ENCODE measurements at places on chromosomes 11 and 22.

DNA sequence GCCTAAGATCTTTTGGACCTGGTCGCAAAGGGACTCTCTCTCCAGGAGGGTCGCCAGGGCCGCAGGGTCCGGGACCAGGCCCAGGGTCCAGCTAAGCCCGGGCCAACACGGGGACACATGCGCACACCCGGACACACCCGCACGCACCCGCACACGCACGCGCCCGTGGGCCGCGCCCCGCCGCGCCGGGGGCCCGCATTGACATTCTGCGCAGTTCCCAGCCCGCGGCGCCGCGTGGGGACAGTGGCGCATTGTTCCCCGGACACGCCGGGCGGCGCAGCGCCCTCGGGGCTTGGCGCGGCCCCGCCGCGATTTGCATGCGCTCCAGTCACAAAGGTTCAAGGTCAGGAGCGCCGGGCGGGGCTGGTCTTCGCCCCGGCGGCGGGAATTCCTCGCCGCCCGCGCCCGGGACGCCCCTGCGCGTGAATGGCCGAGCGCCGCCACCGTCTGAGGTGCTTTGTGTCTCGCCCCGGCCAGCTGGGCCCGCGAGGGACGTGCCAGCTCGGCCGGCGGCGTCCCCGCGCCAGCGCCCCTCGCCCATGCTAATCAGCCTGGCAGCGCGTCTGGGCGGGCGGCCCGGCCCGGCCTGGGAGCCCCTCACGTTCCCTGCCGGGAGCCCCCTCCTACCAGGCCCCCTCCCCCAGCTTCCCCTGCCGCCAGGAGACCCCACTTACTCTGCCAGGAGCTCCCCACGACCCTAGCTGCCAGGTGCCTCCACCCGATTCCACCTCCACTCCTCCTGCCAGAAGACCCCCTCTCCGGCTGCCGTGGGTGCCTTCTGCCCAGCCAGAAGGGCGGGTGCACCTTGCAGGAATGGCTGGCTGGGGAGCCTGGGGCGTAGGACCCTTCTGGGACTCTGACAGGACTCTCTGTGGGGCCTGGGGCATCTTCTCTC lies 50.5 kb upstream of the WNT7B start:
- no peak for DNase-seq

DNA sequence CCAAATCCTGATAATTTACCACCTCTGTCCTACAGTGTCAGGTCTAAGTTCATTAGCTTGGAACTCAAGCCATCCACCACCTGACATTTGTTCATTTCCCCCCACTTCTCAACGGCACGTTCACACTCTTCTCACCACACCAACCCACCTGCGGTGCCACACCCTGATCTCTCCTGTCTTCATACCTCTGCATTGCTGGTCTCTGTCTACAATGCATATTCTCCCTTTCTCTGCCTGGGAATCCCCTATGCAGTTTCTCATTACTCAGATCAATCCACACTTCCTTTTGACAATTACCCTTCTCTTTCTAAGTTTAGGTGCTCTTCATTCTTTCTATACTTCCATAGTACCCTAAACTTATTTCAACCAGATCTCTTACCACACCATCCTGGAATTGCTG lies 20.4 kb upstream of the EMSY start:
- no peak for DNase-seq

- DNase-seq = no peak
These were observed 74.0 kb downstream of the RCN1 start for GRCh38 chr11:32164836-32165235.

GRCh38 chr22:44039566-44040171 lies 15.6 kb downstream of the PARVB start:
- DNase-seq = no peak

GRCh38 chr22:43540529-43540923 lies 128.7 kb downstream of the MPPED1 start:
- no peak for DNase-seq

DNA sequence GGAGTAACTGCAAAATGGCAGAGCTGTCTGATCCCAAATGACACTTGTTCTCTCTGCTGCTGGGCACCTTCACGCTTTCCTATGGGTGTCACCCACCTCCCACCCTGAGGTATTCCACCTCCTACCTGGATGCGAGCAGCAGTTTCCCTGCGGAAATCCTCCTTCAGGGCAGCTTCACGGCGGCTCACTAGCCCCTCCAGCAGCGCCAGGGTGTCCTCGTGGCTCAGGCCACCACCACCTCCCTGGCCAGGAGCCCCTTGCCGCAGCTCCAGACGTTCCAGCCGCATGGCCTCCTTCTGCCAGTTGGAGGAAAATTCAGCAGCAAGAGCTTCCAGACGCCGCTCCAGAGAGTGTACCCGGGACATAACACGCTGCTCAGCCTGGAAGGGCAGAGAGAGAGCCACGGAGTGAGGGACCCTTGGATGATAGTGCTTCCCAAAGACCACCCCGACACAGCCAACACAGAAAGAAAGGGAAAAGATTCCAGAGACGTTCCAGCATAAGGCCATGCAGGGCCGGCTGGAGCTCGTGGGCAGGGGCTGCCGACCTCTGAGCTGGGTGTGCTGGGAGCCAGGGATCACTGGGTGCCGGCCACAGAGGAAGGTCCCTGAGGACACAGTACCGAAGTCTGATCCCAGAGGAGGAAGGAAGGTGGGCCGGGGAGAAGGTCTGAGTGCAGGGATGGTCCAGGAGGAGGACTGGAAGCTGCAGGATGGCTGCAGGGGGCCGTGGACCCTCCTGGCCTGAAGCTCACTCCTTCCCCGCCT lies 13.4 kb downstream of the SUN2 start:
- no peak for DNase-seq

DNA sequence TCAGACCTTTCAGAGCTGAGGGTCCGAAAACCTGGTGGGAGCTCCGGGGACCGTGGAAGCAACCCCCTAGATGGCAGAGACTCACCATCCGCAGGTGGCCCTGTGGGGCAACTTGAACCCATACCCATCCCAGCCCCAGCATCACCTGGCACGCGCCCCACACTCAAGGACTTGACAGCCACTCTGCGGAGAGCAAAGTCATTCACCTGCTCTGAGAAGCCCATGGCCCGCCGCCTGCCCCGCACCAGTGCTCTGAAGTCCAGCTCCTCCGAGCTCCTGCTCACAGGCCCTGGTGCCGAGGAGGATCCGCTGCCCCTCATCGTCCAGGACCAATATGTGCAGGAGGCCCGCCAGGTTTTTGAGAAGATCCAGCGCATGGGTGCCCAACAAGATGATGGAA lies 2.0 kb downstream of the ARHGEF17 start:
- no peak for DNase-seq

DNA sequence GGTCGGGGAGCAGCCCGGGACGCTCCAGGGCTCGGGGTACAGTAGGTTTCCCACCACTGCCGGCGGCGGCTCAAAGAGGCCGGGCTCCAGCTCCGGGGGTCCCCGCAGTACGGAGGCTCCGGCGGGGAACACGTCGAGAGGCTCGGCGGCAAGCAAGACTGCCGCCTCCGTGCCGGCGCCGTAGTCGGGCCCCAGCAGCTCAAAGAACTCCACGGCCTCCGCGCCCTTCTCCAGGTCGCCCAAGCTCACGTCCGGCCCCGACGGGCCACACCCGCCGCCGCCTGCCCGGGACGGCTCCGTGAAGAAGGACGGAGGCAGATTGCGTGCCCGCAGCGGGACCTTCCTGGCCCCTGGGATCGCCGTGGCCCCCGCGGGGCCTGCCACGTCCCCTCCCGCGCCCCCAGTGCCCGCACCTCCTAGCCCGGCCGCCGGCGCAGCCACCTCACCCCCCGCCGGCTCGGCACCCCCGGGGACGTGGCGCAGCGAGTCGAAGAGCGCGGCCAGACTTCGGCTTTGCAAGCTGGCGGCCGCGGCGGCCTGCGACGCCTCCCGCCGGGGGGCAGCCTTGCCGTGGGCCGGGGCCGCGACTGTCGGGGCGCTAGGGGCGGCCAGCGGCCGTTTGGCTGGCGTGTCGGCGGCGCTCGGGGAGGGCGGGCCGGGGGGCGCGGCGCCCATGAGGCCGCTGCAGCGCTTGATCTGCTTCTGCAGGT lies 775 bp downstream of the FAM181B start:
- DNase-seq = no peak

DNA sequence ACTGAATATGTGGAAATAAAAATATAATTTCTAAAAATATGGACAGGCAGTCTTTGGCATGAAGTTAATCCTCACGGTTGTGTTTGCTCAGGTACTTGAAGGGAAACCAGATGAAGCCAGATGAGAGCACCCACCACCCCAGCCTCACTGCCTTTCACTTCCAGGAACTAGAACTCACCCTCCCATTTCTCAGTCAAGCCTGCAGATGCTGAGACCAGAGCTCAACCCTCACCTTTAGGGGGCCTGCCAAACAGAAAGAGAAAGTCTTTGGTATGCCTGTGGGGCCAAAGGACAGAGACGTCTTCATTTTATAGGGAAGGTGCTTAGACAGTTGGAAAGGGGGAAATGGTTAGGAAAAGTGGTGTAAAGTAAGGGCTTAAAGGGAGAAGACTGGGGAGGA lies 252.8 kb upstream of the PLET1 start:
- DNase-seq = no peak

DNA sequence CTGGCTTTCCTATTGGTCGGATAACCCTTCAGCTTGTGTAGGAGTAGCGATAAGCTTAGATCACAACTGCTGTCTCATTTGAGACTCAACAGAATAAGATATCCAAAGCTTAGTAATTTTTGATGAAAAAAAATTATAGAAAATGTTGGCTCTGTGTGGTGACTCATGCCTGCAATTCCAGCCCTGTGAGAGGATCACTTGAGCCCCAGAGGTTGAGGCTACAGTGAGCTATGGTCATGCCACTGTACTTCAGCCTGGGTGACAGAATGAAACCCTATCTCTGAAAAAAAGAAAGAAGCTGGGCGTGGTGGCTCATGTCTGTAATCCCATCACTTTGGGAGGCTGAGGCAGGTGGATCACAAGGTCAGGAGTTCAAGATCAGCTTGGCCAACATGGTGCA lies 55.6 kb upstream of the RRM1 start:
- no peak for DNase-seq

GRCh38 chr11:126194121-126194543 lies 17.3 kb downstream of the RPUSD4 start:
- DNase-seq = peak; percentile 26

DNA sequence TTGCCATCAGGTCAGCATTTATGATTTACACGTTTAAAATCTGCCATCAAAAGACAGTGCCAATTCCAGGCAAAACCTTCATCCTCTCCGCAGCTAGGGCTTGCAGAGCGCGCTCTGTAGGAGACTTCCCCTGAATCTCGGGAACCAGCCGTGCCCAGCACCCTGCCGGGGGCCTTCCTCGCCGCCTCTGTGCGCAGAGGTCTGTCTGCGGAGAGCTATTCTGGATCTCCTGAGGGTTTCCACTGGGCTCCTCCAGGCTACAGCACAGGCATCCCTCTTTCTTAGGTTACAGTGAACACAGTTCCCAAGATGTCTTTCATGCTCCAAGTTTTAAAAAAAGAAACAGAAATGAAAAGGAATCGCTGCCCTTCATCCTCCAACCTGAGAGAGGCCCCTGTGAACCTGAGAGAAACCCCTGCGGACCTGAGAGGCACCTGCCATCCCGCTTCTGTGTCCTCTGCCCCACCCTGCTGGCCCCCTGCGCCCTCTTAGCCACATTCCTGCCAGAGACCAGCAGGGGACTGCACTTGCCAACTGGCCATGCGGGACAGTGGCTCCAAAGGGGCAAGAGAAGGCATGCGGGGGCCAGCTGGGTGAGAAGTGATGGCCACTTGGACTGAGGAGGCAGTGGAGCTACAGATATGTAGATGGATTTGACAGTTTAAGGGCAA lies 16.1 kb downstream of the TP53AIP1 start:
- no peak for DNase-seq

DNA sequence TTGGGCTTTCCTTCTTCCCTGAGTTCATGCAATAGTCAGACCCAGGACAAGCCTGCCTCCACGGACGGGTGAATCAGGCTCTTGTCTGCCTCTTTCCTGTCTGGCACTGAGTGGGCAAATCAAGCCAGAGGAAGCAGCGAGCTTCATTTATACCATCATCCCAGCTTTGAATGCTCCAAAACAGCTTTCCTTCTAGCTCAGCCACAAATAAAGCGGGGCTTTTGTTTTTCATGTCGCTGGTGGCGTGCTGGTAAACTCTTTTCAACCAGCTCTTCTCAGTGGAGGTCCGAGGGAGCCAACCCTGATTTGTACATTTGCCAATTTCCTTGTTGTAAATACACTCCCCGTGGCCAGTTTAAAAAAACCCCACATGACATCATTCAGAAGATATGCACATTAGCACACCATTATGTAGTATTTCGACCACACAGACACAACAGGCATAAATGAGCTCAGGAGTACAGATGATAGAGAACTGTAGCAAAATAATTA lies 8.6 kb downstream of the C11orf91 start:
- no peak for DNase-seq

DNA sequence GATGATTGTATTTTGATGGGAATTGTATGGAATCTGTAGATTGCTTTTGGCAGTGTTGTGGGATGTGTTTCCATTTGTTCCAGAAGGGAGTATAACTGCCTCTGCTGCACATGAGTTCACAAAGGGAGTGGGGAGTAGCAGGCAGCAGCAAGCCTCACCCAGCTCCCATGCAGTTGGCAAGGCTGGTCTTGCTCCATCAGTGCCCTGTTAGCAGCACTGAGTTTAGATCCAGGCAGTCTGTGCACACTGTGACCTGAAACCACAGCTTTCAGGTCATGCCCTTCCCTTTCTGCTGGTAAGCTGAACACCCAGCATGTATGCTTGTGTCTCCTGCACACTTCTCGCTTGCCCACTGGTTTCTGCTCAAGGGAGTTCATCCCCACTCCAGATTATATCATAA lies 3.7 kb upstream of the NUCB2 start:
- no peak for DNase-seq

GRCh38 chr11:76415073-76415472 lies 29.7 kb upstream of the EMSY start:
- DNase-seq = no peak

GRCh38 chr11:129374993-129375750 lies 476 bp upstream of the BARX2 start:
- no peak for DNase-seq

DNA sequence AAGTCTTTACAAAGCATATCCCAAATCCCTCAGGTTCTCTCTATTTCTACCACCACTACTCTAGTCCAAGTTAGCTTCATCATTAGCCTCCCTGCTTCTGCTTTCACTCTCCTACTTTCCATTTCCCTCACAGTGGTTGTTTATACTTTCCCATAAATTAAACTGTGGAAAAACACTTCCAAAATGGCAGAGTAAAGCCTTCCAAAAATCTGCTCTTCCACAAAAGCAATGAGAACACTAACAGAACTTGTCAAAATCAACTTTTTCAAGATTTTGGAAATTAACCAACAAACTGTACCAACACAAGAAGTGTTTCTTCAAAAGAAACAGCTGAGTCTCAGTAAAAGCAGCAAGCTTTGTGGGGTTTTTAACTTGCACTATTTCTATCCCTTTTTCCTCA lies 71.8 kb downstream of the TTC28 start:
- DNase-seq = no peak

GRCh38 chr11:35138943-35139721 lies at the start of gene CD44:
Gene CD44, plus strand, starts transcription at chr11:35139171. Its CDS starts 133 bp downstream, at chr11:35139304.
- DNase-seq = peak; percentile 78

DNA sequence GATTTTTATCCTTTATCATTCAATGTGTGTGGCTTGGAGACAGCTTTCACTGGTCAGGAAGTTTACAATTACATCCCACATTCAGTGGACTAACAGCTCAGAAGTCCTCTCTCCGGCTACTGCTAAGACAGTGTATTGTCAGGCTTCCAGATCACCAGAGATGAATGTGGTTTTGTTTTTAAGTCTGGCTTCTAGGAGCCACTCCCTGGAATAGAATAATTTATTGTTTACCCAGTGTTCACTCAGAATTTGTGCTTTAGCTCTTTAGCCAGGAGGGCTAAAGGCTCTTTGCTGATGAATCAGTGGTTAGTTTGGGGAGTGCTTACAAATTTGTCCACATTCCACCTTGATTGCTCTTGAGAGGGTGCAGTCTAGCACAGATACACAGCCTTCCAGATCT lies 26.5 kb downstream of the TRIM77 start:
- DNase-seq = no peak

GRCh38 chr22:43829904-43830851 lies 18.1 kb upstream of the EFCAB6 start:
- no peak for DNase-seq

All from CD4-positive, alpha-beta memory T cell (primary cell).